Neural progenitor cell (in vitro differentiated cells): ENCODE measurements at places on chromosomes 4 and X.

GRCh38 chrX:5380426-5380825, 848.2 kb downstream of the NLGN4X start:
- no peak for DNase-seq

GRCh38 chrX:103919270-103919637, 43.2 kb upstream of the TMSB15B start:
- no peak for DNase-seq

DNA sequence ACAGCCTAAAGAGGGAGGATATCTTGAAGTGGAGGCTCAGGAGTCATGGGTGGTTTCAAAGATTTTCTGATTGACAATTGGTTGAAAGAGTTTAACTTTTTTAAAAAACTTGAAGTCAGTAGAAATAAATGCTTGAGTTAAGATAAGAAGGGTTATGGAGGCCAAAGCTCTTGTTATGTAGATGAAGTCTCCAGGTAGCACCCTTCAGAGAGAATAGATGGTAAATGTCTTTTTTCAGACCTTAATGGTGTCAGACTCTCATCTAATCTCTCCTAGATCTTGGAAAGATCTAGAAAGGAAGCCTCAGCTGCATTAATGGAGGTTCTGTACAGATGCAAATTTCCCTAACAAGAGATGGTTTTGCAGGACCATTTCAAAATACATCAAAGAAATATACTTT, 6.8 kb upstream of the CHIC1 start:
- no peak for DNase-seq

DNA sequence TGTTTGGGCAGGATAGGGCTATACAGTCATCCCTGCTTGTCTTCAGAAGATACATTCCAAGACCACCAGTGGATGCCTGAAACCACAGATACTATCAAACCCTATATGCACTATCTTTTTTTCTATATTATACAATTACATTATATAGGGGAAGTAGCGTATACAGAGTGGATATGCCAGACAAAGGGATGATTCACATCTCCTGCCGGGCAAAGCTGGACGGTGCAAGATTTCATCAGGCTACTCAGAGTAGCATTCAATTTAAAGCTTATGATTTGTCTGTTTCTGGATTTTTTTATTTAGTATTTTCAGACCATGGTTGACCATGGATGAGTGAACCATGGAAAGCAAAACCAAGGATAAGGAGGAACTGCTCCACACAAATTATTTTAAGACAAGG, 7.0 kb upstream of the AMTN start:
- DNase-seq, result no peak

- DNase-seq, result no peak
These were observed 32.5 kb upstream of the ZNF185 start for GRCh38 chrX:152865232-152865920.

GRCh38 chr4:1873291-1873690, 2.1 kb downstream of the NSD2 start:
- peak; percentile 42 for DNase-seq

- DNase-seq, result no peak
These were observed 186.5 kb upstream of the NRK start for GRCh38 chrX:105635794-105636193.

DNA sequence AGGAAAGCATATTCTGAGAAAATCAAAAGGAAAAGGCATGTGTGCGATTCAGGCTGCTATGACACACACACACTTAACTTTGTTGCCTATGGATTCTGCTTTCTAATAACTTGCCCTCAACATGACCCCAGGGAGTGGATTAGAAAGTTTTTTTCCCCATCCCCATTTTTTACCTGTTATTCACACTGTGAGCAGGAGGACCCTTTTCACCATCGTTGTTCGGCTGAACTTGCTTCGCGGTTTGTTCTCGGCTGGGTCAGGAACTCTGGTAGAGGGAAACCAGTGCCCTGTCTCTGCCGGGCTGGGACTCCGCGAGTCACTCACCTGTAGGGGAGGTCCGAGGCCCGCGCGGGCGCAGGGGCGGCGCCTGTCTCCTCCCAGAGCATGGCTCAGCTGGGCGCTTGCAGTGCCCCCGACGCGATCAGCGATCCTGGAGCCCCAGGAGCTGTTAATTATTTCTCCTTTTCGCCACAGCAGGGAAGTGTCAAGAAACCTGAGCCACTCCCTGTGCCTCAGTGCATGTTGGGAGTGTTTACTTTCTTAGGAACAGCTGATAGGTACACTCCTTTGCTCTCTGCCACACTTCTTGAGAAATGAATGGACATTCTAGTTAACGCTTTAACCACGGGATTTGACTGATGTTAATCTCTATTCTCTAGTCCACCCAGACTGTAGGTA, at the start of gene RASSF6:
RASSF6 (minus strand) TSS at position 322 of the 678 bp plus-strand sequence. CDS start 8,641 bp downstream, outside the sequence.
- peak; percentile 73 for DNase-seq

- no peak for DNase-seq
These were observed 502.4 kb downstream of the NLGN4X start for GRCh38 chrX:5726224-5726623.

DNA sequence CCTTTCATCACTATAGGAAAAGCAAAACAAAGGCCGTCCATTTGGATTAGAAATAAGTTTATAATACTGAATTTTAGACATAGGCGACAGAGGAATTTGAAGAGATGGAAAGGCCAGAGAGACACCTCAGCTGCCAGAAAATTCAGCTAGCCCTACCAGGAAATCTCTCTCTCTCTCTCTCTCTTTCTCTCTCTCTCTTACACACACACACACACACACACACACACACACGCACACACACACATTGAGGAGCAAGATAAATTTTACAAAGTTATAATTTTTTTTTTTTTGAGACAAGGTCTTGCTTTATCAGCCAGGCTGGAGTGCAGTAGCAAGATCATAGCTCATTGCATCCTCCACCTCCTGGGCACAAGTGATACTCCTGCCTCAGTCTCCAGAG, 1.4 kb downstream of the XK start:
- DNase-seq, result no peak

- no peak for DNase-seq
These were observed 243.9 kb upstream of the FAT4 start for GRCh38 chr4:125070861-125071260.

- DNase-seq, result no peak
These were observed 356.7 kb upstream of the RPS6KA3 start for GRCh38 chrX:20623448-20623847.

- DNase-seq, result no peak
These were observed 209.9 kb downstream of the CPE start for GRCh38 chr4:165588534-165589315.

GRCh38 chrX:132046533-132046932, 23.4 kb downstream of the STK26 start:
- DNase-seq, result no peak

DNA sequence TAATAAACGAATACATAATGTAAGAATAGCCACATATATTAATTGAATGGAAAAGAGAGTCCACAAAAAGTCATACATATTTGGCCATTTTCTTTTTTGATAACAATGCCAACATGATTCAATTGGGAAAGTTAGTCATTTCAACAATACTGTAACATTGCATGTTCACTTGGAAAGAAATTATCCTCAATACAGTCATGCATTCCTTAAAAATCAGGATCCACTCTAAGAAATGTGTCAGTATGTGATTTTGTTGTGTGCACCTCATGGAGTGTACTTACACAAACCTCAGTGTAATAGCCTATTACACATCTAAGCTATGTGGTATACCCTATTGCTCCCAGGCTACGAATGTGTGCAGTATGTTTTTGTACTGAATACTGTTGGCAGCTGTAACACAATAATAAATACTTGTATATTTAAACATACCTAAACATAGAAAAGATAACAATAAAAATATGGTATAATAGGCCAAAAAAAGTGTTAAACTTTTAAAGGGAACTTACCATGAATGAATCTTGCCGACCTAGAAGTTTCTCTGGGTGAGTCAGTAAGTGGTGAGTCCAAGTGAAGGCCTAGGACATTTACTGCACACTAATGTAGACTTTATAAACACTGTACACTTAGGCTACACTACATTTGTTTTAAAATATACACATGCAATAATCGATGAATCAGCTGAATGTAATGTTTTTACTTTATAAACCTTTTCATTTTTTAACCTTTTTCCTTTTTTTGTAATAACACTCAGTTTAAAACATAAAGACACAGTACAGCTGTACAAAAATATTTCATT, 806.8 kb downstream of the PCDH18 start:
- no peak for DNase-seq

- no peak for DNase-seq
These were observed 9.9 kb downstream of the TMSB4X start for GRCh38 chrX:12984603-12985319.

GRCh38 chrX:41711021-41711667, 12.8 kb upstream of the GPR82 start:
- no peak for DNase-seq

GRCh38 chrX:82813671-82814078, 694.4 kb upstream of the POU3F4 start:
- no peak for DNase-seq

GRCh38 chr4:39046249-39046648, 14.0 kb upstream of the TMEM156 start:
- DNase-seq, result no peak

GRCh38 chr4:146202665-146203064, 11.7 kb upstream of the REELD1 start:
- no peak for DNase-seq

DNA sequence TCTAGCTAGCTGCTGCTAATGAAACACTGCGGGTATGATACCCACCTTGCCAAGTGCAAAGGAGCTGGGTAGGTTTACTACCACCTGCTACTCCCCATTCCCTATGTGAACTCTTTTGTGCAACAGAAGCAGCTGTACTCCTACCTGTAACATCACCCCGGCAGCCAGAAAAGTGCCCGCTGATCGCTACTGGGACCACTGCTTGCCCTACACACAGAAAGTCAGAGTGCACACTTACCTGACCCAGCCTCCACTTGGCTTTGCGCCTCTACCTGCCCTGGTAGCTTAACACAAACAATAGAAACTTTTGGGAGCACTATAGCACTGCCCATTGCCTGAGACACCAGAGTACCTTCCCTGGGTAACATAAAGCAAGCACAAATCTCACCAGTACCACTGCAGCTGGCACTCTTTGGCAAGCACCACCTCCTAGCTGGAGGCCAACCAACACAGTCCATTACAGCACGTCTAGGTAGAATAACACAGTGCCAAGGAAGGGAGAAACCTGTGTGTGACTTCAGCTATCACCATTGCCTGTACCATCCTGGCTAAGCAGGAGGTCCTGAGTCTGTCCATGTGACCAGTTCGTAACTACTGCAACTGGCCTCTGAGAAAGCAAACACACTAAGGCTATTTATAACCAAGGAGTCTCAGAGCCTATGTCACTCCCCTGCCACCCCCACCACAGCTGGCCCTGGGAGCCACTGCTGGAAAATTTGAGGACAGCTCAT, 80.1 kb downstream of the CENPC start:
- DNase-seq, result no peak

GRCh38 chr4:133584714-133585113, 435.6 kb downstream of the PCDH10 start:
- no peak for DNase-seq

GRCh38 chr4:168881781-168882420, 128.2 kb downstream of the CBR4 start:
- DNase-seq, result no peak

- DNase-seq, result no peak
These were observed 38.6 kb downstream of the TRPC5OS start for GRCh38 chrX:111914398-111915090.

DNA sequence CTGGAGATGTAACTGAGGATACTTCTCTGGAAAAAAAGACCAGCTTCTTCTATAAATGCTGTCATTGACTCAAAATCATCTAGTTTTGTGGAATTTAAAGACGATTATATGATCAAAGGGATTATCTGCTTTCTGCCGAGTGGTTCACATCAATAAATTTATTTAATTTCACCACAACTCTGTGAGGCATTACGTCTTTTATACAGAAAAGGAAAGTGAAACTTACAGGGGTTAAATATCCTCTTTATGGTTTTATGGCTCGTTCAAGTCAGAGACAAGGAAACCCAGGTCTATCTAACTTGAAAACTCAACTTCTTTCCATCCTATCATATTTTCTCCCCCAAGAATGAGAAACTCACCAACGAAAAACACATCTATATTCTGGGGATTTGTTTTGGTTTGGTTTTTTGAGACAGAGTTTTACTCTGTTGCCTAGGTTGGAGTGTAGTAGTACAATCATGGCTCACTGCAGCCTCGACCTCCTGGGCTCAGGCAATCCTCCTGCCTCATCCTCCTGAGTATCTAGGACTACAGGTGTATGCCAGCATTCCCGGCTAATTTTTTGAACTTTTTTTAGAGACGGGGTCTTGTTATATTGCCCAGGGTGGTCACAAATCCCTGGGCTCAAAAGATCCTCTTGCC, 377.9 kb upstream of the EMCN start:
- DNase-seq, result no peak

GRCh38 chr4:22498866-22499265, 17.0 kb downstream of the ADGRA3 start:
- DNase-seq, result peak; percentile 18

DNA sequence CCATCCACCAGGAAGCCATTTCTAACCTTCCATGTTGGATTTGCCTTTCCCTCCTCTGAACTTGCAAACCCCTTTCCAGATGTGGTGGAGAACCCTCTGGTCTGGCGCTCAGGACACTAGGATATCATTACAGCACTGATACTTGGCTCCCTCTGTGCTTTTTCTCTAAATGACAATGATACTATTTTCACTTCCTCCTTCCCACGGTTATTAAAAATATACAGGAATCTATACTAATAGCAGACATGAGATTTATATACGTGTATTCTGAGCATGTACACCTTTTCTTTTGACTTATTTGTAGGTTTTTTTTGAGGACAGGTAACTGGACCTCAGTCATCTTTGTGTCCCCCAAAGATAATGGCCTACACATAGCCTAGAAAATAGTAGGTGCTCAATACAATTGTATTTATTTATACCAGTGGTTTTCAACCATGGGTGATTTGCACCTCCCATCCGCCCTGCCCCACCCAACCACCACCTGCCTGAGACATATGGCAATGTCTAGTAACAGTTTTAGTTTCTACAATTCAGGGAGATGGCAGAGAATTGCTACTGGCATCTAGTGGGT, 60.4 kb upstream of the PLAC8 start:
- no peak for DNase-seq

GRCh38 chr4:71293705-71294104, 45.1 kb upstream of the SLC4A4 start:
- DNase-seq, result no peak

DNA sequence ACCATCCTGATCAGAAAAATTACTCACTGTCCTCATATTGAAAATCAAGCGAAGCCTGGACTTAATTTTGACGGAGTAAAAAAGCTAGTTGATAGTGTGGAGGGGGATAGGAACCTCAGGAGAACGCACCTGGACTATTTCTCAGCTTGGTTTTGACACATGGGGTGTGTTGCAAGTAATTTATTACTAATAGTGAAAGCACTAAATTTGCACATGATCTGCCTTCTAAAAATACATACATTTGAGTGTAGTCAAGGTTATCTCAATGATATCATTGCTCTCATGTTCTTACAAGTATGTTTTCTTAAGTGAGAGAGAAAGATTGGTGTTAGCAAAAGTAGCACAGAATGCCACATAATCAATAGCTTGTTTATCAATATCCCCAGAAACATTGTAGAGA, 29.5 kb downstream of the LRIT3 start:
- no peak for DNase-seq
